ENCODE measurements at places on chromosomes 7 and 10. TPM values are rescaled to one million over a fixed set of nuclear protein-coding genes. Genes with fewer than 3 reads are reported as not detected.

The CCDC71L gene
- 32.0 TPM for total RNA-seq

The TMEM176A gene
- total RNA-seq, result not detected

The CRPPA gene
- total RNA-seq, result 0.97 TPM

The TCF7L2 gene
- total RNA-seq, result 4.0 TPM

The CARD11 gene
- 0.32 TPM for total RNA-seq

The ADRB1 gene
- 0.32 TPM for total RNA-seq

The C10orf143 gene
- 0.16 TPM for total RNA-seq

The C10orf53 gene
- not detected for total RNA-seq

The CALHM3 gene
- not detected for total RNA-seq

The TRPV5 gene
- not detected for total RNA-seq

The JMJD1C gene
- total RNA-seq, result 72.7 TPM

The BTBD16 gene
- not detected for total RNA-seq

The ARF5 gene
- total RNA-seq, result 171 TPM

The MYO3A gene
- not detected for total RNA-seq

The CHCHD1 gene
- 19.6 TPM for total RNA-seq

The TMEM196 gene
- total RNA-seq, result not detected

The MRC1 gene
- 2.1 TPM for total RNA-seq

The H2BK1 gene
- total RNA-seq, result not detected

The ADARB2 gene
- not detected for total RNA-seq

The NPM3 gene
- 88.2 TPM for total RNA-seq

The LIPN gene
- total RNA-seq, result not detected

The COX19 gene
- total RNA-seq, result 10.1 TPM

The ZNF503 gene
- total RNA-seq, result 0.32 TPM

The TMEM225B gene
- not detected for total RNA-seq

The HGF gene
- total RNA-seq, result 0.82 TPM

The PRLHR gene
- total RNA-seq, result not detected

The PNLIPRP2 gene
- not detected for total RNA-seq

The CAMK2B gene
- total RNA-seq, result under 0.01 TPM
